Stimulated activated CD8-positive, alpha-beta memory T cell treated with anti-CD3 and anti-CD28 coated beads, Interleukin-4, amount 100 ng/mL, for 48 hours (primary cell): ENCODE measurements at places on chromosomes 1 and 21.
A peak's percentile ranks its signal among the peaks of the same experiment; 100 is the strongest.

DNA sequence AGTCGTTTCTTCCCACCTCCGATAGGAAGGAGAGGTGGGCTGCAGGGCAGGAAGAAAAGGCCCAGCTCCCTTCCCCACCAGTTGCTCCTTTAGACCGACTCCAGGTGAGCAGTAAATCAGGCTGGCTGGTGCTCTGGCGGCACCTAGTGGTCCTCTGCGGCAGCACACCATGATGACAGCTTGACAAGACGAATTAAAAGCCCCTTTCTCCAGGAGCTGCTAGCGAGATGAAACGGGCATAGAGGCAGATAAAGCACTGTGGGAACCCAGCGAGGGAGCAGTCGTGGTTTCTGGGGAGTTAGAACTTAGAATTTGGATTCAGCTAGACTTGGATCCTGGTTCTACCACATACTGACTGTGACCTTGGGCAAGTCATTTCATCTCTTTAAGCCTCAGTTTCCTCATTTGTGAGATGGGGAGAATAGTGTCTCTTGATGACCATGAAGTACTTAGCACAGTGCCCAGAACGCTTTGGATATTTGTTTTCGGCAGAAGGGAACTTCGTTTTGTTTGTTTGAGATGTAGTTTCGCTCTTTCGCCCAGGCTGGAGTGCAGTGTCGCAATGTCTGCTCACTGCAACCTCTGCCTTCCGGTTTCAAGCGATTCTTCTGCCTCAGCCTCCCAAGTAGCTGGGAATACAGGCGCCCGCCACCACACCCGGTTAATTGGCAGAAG lies 21.8 kb upstream of the COL9A2 start:
- peak; percentile 96 for DNase-seq

DNA sequence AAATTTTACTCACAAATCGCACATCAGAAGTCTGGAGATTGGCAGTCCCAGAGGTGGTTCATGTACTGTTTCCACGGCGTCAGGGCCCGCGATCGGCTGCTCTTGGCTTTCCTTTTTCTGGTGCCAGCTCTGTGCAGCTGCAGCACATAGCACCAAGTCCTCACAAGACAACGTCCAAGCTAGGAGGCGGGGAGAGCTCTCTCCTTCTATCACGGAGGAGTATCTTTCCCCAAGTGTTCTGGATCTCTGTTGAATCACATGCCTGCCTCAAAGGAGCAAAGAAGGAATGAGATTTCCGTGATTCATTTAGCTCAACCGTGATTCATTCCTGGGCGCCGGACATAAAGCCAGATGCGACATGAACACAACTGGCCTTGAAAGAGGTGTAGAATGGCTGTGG lies 25.5 kb downstream of the MT1HL1 start:
- no peak for DNase-seq

- no peak for DNase-seq
These were observed 5.3 kb upstream of the WNT9A start for GRCh38 chr1:227953022-227953412.

- DNase-seq, result no peak
These were observed 34.1 kb upstream of the PDPN start for GRCh38 chr1:13549521-13549920.

DNA sequence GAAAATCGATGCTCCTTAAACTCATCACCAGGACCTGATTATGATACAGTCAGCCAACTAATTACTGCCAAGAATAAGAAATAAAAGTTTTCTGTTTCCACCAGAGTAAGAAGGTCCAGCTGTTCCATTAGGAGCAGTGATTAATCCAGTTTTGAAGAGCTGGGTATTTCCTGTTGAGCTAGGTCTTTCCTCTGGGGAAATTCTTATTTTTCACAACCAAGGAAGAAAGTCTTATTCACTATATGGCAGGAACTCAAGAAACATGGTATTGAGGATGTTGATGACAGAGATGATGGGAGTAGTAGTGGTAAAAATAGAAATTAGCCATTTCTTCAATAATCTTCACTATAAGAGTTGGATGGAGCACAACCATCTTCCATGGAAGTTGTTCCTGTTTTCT lies 374.6 kb upstream of the RUNX1 start:
- no peak for DNase-seq

GRCh38 chr1:223114871-223115270 lies 28.2 kb downstream of the TLR5 start:
- DNase-seq, result no peak

DNA sequence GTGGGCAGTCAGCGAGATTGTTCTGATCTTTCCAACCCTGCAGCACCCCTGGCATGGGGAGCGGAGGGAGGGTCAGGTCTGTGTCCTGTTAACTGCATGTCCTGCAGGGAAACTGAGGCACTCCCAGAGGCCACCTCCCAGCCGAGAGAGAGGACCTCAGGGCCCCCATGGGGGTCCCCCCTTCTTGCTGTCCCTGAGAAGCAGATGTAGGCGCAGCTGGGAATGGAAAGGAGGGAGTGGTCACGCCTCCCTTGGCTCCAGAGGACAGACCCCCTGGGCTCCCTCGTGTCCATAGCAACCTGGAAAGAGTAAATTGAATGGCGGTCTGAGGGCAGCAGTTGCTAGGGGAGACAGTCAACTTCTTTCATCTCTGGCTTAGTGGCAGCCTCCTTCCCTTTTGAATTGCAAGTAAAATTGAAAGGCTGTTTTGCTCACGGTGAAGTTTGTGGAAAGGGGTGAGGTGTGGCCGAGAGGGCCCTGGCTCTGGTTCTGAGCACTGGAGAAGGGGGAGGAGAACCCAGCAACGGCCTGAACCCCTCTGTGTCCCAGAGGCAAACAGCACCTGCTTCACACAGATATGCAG lies 4.9 kb downstream of the CROCC start:
- DNase-seq, result no peak

- no peak for DNase-seq
These were observed 240.5 kb downstream of the TGFB2 start for GRCh38 chr1:218585511-218586184.

DNA sequence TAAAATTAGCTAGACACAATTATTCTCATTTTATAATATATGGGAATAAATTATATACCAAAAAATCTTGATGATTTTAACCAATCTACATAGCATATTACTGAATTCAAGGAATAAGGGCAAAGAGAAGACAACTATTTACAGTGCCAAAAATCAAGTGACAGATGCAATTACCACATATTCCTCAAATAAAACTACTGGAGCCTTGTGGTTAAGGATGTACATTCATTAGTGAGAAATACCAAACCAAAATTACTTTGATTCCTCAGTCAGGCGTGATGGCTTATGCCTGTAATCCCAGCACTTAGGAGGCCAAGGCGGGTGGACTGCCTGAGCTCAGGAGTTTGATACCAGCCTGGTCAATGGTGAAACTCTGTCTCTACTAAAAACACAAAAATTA lies 68.8 kb upstream of the RBM34 start:
- DNase-seq, result no peak

- DNase-seq, result no peak
These were observed 4.1 kb downstream of the UQCRHL start for GRCh38 chr1:15803380-15803779.

DNA sequence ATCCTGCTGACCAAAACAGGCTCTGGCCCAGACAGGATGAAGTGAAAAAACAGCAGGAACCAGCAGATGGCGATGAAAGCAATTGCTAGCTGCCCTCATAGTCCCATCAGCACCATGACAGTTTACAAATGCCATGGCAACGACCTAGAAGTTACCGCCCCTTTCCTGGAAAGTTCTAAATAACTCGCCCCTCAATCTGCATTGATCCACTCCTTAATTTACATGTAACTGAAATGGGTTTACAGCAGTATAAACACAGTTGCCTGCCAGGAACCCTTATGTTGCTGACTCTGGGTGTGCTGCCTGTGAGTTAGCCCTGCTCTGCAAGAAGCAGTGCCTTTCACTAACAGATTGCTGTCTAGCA lies 65.5 kb upstream of the CR1L start:
- DNase-seq, result peak; percentile 52

GRCh38 chr1:9495854-9496374 lies 43.4 kb upstream of the SLC25A33 start:
- no peak for DNase-seq

DNA sequence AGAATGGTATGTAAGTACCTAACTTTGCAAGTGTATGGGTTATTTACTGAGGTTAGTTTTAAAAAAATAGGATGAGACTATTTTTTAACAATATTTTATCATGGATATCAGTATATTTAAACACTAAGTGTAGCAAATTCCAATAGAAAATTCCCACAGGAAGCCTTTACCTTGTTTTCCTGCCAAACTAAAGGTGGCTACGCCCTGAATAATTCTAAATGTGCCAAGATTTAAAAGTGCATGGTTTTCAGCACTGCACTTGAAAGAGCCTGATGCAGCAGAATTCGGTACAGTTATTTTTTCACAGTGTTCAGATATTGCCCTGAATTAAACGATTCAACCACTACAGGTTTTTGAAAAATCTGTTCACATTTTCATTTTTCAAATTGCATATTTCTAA lies 1622.8 kb upstream of the B3GALT2 start:
- DNase-seq, result no peak

DNA sequence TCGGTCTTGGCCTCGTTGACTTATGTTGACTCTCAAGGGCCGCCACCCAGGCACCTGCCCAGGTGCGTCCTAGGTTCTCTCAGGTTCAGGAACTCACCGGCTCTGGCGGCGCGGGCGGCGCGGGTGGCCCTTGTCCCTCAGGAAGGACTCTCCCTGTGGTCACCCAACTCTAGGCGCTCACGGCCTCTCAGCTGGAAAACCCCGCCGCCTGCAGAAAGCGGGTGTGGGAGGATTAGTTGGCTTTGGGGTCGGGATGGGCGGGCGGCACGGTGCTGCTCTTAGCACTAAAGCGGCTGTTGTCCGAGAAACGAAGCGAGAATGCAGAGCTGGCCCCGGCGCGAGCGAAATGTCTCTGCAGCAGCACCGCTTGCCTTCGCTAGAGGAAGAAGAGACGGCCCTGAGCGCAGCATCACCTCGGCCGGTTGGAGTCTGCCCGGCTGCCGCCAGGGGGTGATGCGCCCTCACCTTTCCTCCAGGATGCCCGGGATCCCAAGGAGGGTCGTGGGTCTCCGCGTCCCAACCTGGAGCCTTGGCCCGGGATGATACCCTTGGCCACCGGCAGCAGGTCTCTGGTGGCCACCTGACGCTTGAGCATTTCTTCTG lies 8.1 kb upstream of the TADA1 start:
- DNase-seq, result peak; percentile 64

DNA sequence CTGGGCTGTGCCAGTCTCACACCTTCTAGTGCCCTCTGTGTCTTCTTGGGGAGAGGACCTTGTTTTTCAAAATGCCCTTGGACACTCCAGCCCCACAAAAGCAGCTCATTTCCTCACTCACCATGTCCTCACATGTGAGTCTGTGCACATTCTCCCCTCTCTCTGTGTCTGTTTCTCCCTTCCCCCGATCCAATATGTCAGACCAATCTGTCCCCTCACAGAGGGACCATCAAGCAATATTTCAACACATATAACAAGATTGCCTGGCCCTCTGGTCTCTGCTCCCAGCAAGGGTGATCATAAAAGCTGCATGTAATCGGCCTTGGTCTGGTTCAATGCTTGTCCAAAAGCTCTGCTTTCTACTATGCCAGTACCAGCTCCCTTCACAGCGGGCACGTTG lies 261.2 kb downstream of the MATN1 start:
- no peak for DNase-seq

DNA sequence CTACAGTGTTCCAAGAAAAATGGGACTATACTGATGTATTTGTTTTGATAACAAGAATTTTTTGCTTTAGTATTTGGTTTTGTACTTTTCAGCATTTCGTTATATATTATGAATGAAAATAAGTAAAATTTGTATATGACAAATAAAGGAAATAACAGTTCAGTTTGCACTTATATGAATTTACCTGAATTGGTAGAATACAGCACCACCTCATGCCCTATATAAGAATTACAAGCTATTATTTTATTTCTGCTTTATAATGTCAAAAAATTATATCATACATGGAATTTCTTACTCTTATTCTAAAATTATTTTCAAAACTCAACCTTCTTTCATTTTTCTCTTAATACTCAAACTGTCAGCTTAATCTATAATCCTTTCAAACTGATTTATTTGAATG lies 14.6 kb downstream of the EFCAB7 start:
- no peak for DNase-seq

DNA sequence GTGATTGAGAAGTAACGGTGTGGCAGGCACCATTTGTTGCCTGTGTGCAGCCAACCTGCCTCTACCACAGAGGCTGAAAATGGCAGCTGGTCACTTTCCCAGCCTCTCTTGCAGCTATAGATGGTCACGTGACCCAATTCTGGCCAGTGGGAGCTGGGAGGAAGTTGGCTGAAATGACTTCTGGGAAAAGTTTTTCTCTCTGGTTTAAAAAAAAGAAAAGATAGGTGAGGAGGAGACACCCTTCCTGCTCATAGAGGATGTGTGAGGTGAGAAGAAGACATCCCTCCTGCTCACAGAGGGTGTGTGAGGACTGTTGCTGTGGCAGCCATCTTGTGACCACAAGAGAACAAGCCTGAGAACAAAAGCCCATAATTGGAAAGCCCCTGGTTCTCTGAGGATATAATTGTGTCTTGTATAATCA lies 122.8 kb downstream of the SYF2 start:
- DNase-seq, result no peak

GRCh38 chr1:231690059-231690458 lies 63.5 kb downstream of the DISC1 start:
- DNase-seq, result no peak

DNA sequence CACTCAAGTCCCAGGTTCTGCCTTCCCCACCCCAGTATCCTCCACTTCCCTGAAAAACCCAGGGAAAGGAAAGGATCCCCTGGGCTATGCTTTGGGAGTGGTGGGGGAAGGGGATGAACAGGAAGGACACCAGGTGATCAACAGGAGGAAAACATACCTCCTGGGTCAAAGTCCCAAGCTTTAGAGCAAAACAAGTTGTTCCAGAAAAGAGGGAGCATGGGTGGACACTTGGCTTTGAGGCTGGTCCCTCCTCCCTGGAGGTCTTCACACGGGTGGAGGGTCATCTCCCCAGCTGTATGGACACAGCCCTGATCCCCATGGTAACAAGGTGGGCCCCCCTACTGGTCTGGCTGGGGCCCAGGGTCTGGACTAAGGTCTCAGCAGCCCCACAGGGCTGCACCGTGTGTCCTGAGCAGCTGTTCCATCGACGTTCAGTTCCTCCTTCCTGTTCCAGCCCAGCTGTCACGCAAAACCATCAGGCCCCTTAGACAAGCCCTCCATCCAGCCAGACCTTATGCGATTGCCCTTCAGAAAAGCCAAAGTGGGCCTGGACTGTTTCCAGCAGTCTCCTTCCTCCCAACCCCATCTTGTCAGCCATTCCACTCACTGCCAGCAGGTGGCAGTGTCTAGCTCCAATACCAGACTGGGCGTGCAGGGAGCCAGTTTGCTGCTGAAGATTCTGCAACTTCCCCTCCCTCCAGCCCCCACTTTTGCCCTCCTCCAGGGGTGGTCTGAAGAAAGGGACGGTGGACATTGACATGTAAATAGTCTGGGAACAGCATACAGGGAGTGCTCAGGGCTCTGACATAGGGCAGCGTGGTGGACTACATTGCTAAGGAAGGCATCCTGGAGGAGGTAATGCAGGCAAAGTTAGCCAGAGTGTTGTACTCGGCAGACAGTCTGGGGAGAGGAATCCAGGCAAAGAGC lies 2.9 kb upstream of the PDZK1IP1 start:
- peak; percentile 83 for DNase-seq
